ENCODE measurements at places on chromosomes 3 and 15. TPM values are rescaled to one million over a fixed set of nuclear protein-coding genes. Genes with fewer than 3 reads are reported as not detected.
A peak's percentile ranks its signal among the peaks of the same experiment; 100 is the strongest.

The CHRM5 gene
- total RNA-seq = not detected

- no peak overlapping the region for H3K27ac ChIP-seq
- no peaks in the 10 kb centered on the region for H3K27me3 ChIP-seq
- no peaks in the 10 kb centered on the region for H3K4me1 ChIP-seq
- DNase-seq = no peak
Observed at GRCh38 chr3:132803889-132804288, 81.7 kb upstream of the NPHP3 start.

DNA sequence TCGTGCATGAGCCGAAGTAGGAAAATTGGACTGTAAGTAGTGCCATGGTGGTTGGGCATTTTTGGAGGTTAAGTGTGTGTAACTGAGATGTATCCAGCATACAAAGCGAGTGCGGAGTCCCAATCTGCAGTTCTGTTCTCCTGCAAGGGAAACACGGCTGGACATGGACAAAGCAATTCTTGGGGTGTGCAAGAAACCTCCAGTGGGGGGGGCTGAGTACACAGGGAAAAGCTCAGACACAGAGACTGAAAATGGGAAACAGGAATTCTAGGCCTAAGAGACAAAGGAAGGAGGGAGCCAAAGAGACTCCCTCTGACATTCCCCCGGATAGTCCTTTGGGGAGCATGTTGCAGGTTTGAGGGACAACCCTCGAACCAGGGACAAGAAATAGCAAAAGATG is 83.2 kb upstream of the PLSCR4 start:
- no peak overlapping the region for H3K4me3 ChIP-seq
- no peak for DNase-seq
- no peak overlapping the region for H3K27ac ChIP-seq
- H3K4me1 ChIP-seq = no peaks in the 10 kb centered on the region
- H3K36me3 ChIP-seq = no peaks in the 10 kb centered on the region

GRCh38 chr3:171374260-171374659 is 85.9 kb downstream of the TNIK start:
- peaks cover 28% of the 10 kb centered on the region for H3K4me1 ChIP-seq
- no peak for DNase-seq
- H3K36me3 ChIP-seq = no peaks in the 10 kb centered on the region
- H3K27me3 ChIP-seq = peaks cover under 1% of the 10 kb centered on the region
- no peak overlapping the region for H3K27ac ChIP-seq

DNA sequence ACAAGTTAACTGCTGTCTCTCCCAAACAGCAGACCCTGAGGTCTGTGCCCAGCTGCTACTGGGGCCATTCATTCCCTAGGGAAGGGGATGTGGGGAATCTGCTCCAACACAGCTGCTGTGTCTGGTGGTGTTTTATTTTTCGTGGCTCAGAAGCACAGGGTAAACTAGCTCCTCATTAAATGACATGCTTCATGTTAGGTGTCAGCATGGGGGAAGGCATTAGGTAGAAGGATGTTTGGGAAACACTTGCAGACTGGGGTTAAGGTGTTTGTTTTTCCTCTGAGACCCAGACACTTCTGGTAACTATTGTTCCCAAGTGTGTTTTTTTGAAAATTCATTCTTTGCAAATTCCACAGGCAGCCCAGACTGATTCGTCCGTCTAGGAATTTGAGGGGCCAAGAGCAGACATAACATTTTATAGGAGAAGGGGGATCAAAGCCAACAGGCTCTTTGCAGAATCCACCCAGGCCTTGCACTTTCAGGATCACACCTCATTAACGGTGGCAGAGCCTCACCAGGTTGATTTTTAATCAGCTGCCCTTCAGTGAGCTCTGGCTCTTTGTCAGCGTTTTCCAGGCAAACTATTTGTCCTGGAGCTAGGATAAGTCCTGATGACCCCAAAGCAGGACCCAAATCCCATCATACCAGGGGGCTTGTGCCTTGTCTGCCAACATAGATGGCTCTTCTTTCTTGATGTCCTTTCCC is 65.4 kb upstream of the ITGA11 start:
- H3K36me3 ChIP-seq = no peaks in the 10 kb centered on the region
- no peak overlapping the region for H3K4me3 ChIP-seq
- H3K27ac ChIP-seq = no peak overlapping the region
- peaks cover 9% of the 10 kb centered on the region for H3K27me3 ChIP-seq
- H3K4me1 ChIP-seq = no peaks in the 10 kb centered on the region

The LEKR1 gene
- 4.2 TPM for total RNA-seq

The SIDT1 gene
- total RNA-seq = 0.83 TPM

DNA sequence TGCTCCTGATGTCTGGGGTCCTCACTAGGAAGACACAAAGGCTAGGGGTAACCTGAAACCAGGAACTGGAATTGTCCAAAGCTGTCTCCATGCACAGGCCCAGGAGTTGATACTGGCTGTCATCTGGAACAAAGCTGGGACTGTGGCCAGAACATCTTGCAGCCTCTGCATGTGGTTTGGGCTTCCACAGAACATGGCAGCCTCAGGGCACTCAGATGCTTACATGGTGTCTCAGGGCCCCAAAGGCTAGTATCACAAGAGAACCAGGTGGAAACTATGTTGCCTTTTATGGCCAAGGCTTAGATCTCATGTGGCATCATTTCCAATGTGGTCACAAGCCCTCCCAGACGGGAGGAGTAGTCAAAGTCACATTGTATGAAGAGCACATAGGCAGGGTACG is 335.2 kb upstream of the TRIM42 start:
- H3K27me3 ChIP-seq = no peaks in the 10 kb centered on the region
- peaks cover 9% of the 10 kb centered on the region for H3K4me1 ChIP-seq
- no peak overlapping the region for H3K4me3 ChIP-seq
- H3K27ac ChIP-seq = peak overlapping the region; percentile 83

DNA sequence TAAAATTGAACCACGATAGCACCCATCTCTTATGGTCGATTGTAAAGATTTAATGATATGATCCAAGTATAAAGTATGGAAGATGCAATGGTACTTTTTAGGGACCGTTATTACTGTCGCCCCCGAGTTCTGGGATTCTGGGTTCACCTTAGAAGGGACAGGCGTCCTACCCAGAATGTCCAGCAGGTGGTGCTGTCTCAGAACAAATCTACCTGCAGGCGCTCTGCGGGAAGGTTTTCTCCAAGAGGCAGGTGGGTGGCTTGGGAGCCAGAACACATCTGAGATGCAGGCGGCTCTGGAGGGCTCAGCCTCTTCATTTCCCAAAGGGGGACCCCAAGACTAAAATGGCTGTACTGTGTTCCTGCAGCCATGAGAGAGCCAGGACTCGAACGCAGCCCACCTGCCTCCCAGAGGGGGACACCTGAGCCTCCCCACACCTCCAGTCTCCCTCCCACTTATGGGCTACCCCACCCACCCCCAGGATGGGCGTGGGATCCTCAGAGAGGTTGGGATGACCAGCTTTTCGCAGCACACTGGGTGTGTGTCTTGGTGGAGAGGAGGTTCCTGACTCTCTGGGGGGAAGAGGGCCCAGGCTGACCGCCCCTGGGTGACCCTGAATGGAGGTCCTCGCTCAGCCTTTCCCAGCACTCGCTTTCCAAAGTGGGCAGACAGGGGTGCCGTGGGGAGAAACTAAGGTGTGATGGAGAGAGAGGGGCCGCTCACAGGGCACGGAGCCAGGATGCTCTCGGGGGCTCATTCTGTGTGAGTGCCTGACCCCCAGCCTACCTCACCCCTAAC is 28.1 kb upstream of the CORO2B start:
- no peaks in the 10 kb centered on the region for H3K36me3 ChIP-seq
- DNase-seq = peak; percentile 79
- peaks cover 36% of the 10 kb centered on the region for H3K27me3 ChIP-seq
- no peak overlapping the region for H3K4me3 ChIP-seq
- peaks cover 5% of the 10 kb centered on the region for H3K4me1 ChIP-seq

- H3K27me3 ChIP-seq = no peaks in the 10 kb centered on the region
- peaks cover 24% of the 10 kb centered on the region for H3K4me1 ChIP-seq
- H3K36me3 ChIP-seq = no peaks in the 10 kb centered on the region
- no peak overlapping the region for H3K4me3 ChIP-seq
Observed at GRCh38 chr3:129524081-129524480, 4.4 kb upstream of the RHO start.

The ACOX2 gene
- 5.6 TPM for total RNA-seq

The LTF gene
- total RNA-seq = not detected

The NDN gene
- 72.7 TPM for total RNA-seq

GRCh38 chr15:93837450-93837849 is 393.9 kb upstream of the MCTP2 start:
- H3K36me3 ChIP-seq = no peaks in the 10 kb centered on the region
- H3K4me3 ChIP-seq = no peak overlapping the region
- no peak for DNase-seq
- H3K4me1 ChIP-seq = no peaks in the 10 kb centered on the region

DNA sequence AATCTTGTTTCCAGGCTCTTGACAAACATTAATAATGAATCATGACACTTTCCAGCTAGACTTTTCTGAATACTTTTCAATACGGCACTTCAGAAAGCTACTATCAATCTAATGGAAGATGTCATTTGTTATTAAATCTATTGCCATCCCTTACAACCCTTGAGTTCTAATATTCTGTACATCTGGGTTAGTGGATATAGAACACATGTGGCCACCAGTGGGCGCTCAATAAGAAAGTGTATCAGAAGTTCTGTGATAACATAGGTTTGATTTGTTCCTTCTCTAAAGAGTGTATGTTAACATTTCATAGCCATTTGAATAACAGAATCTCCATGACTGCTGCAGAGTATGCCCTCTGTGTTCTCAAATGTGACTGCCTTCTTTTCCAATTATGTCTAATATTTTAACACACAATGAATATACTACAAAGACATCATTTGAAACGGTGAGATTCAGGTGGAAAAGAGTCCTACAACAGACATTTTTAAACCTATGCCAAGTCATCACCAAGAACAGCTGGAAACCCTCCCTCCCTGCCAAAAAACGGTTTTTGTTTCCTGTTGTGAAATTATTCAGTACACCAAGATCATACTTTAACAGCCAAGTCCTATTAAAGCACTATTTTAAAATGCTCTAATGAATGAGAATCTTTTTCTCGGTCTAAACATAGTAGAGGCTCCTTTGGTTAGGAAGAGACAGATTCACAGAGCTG is 22.2 kb downstream of the ALDH1A2 start:
- DNase-seq = no peak
- peaks cover 12% of the 10 kb centered on the region for H3K4me1 ChIP-seq
- no peak overlapping the region for H3K27ac ChIP-seq
- H3K27me3 ChIP-seq = peaks cover 49% of the 10 kb centered on the region
- no peaks in the 10 kb centered on the region for H3K36me3 ChIP-seq

DNA sequence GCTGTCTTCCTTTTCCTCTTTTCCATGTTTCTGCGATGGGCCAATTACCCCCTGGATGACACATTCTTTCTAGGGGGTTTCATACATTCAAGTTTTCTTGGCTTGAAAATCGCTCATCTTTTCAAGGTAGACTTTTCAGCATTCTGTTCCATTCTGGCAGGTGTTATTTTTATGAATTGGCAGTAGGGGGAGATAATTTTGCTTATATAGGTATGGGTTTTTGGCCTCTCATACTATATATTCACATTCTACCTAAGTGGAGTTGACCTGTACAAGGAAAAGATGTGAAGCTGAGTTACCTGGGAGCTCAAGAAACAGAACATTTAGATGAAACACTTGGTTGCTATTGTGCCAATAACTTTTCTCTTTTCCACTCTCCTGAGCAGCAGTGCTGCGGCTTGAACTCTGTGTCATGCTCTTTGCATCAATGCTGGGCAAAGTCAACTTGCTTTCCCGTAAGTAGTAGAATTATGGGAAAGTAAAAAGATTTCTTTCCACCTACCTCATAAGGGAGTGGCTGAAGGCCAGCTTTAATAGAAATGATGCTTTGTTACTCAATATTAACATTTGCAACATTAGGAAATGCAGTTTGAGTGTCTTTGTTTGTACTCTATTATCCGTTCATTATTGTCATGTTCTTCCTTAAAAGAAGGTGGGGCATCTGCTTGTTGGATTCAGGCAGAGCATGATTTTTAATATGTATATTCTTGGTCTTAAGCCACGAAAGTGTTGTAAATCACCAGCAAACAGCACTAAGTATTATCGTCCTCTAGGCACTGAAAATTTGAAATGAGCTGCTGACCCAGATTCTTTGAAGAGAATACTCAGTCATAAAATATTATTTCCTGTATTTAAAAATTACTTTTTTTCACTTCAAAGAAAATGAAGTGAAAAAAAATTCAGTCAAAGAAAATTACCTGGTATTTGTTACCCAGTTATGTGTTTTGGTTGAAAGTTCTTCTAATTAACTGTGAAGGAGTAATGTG is 27.7 kb upstream of the MFSD1 start:
- no peak overlapping the region for H3K4me3 ChIP-seq
- H3K27ac ChIP-seq = no peak overlapping the region
- no peak for DNase-seq
- H3K27me3 ChIP-seq = no peaks in the 10 kb centered on the region

The SPTBN5 gene
- 4.2 TPM for total RNA-seq

The ARPP21 gene
- total RNA-seq = 1.4 TPM

DNA sequence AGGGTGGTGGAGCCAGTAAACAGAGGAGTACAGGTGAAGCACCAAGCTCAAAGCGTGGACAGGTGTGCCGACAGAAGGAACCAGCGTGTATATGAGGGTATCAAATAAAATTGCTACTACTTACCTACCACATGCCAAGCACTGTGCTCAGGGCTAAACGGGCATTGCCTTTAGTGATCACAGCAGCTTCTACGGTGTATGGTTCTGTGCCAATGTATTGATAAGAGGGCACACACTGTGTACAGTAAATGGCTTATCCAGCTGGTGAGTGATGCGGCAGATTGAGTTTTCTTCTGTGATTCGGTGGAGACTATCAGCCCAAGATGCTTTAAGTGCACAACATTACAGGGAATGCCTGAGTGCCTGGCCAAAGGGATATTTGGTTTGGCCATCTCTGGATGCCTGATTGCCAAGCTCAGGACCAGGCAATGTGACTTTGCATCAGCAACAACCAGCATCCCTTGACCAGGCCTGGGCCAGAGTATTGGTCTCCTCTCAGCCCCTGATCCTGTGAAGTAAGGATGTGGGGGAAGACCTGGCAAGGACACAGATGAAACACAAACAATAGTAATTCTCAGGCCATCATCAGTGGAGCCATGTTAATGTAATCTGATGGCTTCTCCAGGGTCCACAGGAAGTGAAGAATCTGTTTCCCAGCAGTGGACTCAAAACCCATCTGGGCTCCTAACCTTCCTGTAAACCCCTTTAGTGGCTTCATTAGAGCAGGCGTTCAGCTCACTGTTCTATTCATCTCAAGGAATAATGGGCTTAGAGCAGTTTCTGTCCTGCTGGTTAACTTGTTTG is 14.1 kb downstream of the STARD5 start:
- H3K27me3 ChIP-seq = no peaks in the 10 kb centered on the region
- H3K4me1 ChIP-seq = no peaks in the 10 kb centered on the region
- no peak for DNase-seq
- no peak overlapping the region for H3K4me3 ChIP-seq
- H3K27ac ChIP-seq = no peak overlapping the region

The MOBP gene
- not detected for total RNA-seq

DNA sequence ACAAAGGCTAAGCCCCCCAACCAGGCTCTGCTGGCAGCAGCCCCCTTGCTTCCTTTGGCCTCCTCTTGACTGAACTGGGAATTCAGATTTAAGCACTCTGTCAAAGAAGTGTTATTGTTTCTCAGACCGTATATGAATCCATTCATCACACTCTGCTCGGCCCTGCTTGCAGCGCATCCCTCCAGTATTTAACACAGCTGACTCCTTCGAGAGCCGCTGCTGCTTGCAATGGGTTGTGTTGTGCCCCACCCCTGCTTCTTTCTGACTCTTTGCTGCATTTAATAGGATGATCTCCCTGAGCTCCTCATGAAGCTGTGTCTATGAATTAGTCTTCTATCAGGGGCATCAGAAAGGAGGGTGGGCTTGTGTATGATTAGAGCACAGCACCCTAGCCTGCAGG is 31.2 kb downstream of the C3orf20 start:
- no peaks in the 10 kb centered on the region for H3K36me3 ChIP-seq
- no peak for DNase-seq
- no peak overlapping the region for H3K27ac ChIP-seq
- H3K4me3 ChIP-seq = no peak overlapping the region
- peaks cover 18% of the 10 kb centered on the region for H3K4me1 ChIP-seq
